ENCODE measurements at places on chromosomes 1 and 21. TPM values are rescaled to one million over a fixed set of nuclear protein-coding genes. Genes with fewer than 3 reads are reported as not detected.

SPRR2A gene
- not detected for total RNA-seq

GRCh38 chr1:119467857-119468668 is 38.9 kb upstream of the HSD3B1 start:
- H3K27ac ChIP-seq, result no peak overlapping the region
- peaks cover 11% of the 10 kb centered on the region for H3K27me3 ChIP-seq
- H3K4me3 ChIP-seq, result no peak overlapping the region
- no peak for DNase-seq

DNA sequence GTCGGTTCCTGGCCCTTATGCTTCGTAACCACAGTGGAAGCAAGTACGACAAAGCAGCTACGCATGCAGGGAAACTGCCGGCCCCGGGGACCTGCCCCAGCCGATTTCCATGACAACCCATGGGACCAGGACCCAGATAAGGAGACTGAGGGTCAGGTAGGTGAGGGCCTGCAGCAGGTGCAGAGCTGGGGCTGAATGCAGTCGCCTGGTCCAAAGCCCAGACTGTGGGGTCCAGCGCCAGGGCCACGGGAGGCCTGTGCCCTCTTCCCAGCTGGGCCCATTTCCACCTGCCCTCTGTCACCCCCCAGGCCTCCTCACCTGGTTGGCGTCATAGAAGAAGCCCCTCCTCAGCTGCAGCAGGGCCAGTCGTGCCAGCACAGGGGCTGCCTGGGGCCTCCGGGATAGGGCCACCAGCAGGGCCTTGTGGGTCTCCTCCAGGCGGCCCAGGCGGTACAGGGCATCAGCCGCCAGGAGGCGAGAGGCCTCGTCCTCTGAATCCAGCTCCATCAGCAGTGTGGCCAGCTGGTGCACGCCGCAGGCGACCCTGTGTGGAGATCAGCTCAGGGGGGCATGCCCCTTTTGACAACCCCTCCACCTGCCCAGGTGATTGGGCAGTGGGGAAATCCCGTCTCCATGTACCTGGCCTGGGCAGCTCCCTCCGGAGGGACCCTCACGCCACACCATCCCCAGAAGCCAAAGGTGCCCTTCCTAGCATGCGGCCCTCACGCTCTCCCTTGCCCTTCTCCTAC is 14.2 kb downstream of the TTC34 start:
- peaks cover 16% of the 10 kb centered on the region for H3K27me3 ChIP-seq
- no peaks in the 10 kb centered on the region for H3K36me3 ChIP-seq
- H3K27ac ChIP-seq, result no peak overlapping the region

DNA sequence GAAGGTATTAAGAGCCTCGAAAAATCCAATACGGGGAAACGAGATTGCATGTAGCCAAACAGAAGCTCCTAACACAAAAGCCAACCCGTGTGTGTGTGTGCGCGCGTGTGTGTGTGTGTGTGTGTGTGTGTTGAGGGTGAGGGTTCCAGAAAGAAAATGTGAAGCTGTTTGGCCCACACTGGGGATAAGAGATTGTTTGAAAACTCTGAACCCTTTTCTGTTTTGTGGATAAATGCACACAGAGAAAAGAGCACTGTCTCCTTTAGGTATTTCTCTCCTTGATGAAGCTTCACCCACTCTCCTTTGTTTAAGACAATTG is 1.9 kb downstream of the WLS start:
- no peak overlapping the region for H3K27ac ChIP-seq
- H3K36me3 ChIP-seq, result no peaks in the 10 kb centered on the region
- peaks cover 7% of the 10 kb centered on the region for H3K4me1 ChIP-seq
- no peak overlapping the region for H3K4me3 ChIP-seq
- no peak for DNase-seq

DNA sequence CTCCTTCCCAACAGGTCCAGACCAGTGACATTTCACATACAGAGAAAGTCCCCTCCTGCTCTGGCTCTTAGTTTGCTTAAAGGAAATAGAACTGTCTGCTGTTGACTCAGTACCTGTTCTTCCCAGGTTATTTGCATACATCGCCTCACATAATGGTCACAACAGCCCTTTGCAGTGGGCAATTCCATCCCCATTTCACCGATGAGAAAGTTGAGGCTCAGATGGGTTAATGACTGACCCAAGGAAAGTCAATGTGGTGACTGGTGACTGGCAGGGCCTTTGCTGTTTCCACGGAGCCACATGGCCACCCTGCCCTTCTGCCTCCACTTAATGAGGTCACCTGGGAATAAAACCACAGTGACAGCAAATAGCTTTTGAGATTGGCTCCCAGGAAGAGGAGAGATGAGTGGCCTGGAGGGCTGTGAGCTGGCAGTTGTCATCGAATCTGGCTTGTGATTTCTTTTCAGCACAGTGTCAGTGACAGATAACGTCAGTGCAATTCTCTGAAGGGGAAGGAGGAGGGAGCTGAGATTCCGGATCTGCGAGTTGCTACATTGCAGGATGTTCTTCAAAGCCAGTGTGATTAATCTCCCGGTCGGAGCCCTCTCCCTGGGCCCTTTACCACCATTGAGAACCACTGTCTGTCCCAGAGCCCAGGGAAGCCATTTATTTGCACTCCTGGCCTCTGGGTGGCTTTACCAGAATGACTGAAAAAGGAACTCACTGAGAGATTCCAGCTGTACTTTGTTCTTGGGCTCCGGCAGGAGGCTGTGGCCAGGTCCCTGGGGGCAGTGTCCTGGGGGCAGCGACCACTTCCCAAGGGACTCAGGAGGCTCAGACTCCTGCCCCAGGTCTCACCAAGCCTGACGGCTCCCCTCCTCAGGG is 117.2 kb downstream of the CNIH3 start:
- peaks cover 35% of the 10 kb centered on the region for H3K4me1 ChIP-seq
- peaks cover 15% of the 10 kb centered on the region for H3K27me3 ChIP-seq
- no peak for DNase-seq
- H3K36me3 ChIP-seq, result no peaks in the 10 kb centered on the region
- no peak overlapping the region for H3K4me3 ChIP-seq

- H3K4me3 ChIP-seq, result no peak overlapping the region
- no peaks in the 10 kb centered on the region for H3K36me3 ChIP-seq
- H3K4me1 ChIP-seq, result no peaks in the 10 kb centered on the region
- H3K27ac ChIP-seq, result no peak overlapping the region
- DNase-seq, result no peak
These were observed 763.1 kb downstream of the USP25 start for GRCh38 chr21:16492892-16493291.

DNA sequence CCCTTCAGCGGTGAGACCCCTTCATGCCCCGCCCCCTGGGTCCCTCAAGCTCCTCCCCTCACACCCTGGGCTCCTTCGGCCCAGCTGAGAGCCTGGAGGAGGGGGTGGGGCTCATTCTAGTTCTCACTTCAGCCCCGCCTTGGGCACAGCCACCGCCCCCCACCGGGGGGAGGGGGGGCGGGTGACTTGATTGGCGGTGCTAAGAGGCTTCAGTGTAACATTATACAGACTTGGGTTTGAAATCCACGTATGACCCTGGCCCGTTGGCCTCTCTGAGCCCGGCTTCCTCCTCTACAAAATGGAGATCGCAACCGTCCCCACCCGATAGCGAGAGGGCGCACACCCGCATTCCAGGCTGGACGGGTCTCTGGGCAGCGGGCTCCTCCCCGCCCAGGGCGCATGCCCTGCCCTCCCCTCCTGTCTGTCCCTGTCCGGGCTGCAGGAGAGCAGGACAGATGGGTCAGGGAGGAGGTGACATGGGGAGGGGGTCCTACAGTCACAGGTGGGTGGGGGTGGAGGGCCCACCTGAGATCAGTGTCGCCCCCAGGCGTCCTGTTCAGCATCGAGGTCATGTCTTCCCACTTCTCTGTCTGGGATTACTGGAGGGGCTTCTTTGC is 5.1 kb downstream of the CLCNKB start:
- DNase-seq, result no peak
- H3K4me3 ChIP-seq, result no peak overlapping the region
- no peaks in the 10 kb centered on the region for H3K4me1 ChIP-seq
- no peak overlapping the region for H3K27ac ChIP-seq
- no peaks in the 10 kb centered on the region for H3K36me3 ChIP-seq
- H3K27me3 ChIP-seq, result peaks cover 13% of the 10 kb centered on the region

LENEP gene
- total RNA-seq, result 1.8 TPM

- peaks cover 9% of the 10 kb centered on the region for H3K27me3 ChIP-seq
- no peaks in the 10 kb centered on the region for H3K4me1 ChIP-seq
- DNase-seq, result no peak
- H3K36me3 ChIP-seq, result no peaks in the 10 kb centered on the region
These were observed 10.9 kb downstream of the VWA5B1 start for GRCh38 chr1:20301463-20302107.

EPHA8 gene
- not detected for total RNA-seq

DNA sequence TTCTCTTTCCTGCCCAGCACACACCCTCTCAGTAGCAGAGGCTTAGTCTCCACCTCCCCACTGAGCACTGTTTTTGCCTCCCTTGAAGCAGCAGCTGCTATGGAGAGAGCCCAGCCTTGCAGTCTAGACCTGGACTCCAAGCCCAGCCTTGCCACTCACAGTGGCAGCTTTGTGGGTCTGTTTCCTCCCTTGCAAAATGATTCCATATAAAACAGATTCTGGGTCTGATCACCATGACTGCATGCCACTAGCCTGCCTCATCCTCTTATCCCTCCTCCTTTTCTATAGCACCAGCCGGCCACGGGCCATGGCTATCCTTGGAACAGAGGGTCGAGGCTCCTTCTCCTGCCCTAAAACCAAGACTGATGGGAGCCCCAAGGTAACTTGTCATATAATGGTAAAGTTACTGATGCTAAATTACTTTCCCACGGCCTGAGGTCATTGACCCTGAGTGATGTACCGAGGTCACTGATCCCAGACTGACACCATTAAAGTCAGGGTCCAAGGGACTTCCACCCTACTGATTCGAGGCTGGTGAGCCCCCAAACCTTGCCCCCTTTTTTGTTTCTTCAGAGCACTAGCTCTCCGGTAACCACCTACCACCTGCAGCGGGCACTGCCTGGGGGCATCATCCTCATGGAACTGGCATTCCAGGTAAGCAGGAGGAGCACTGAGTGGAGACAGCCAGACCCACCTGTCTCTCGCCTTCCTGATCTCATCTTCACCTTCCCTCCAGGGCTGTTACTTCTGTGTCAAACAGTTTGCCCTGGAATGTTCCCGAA is 7.9 kb downstream of the HYI start:
- H3K27me3 ChIP-seq, result no peaks in the 10 kb centered on the region
- no peaks in the 10 kb centered on the region for H3K4me1 ChIP-seq
- no peak overlapping the region for H3K4me3 ChIP-seq
- H3K27ac ChIP-seq, result no peak overlapping the region
- peaks cover 52% of the 10 kb centered on the region for H3K36me3 ChIP-seq
- DNase-seq, result no peak

TATDN3 gene
- total RNA-seq, result 14.4 TPM

GRCh38 chr1:221532071-221532773 is 209.7 kb downstream of the DUSP10 start:
- H3K27ac ChIP-seq, result no peak overlapping the region
- H3K4me3 ChIP-seq, result no peak overlapping the region
- no peak for DNase-seq
- no peaks in the 10 kb centered on the region for H3K36me3 ChIP-seq
- H3K27me3 ChIP-seq, result peaks cover 20% of the 10 kb centered on the region

- peaks cover 9% of the 10 kb centered on the region for H3K4me1 ChIP-seq
- no peak overlapping the region for H3K27ac ChIP-seq
- H3K4me3 ChIP-seq, result no peak overlapping the region
- no peak for DNase-seq
- H3K36me3 ChIP-seq, result peaks cover 2% of the 10 kb centered on the region
- peaks cover 23% of the 10 kb centered on the region for H3K27me3 ChIP-seq
These were observed 78.2 kb upstream of the TARDBP start for GRCh38 chr1:10934150-10934818.

DNA sequence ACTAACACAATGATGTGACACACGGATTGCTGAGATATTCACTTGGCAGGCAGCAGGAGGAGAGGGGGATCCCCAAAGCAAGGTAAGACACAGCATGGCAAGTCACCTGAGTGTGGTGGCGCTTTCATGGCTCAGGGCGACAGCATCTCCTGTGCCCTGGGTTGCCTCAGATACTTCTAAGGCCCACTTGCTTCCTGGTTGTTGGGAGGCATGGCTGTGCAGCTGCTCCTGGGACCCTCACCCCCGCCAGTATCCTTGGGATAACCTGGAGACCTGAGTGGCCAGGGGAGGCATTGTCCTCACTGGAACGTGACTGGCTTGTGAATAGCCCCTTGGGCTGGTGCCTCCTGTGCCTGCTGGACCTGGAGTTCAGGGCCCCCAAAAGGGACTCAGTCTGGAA is 69.8 kb downstream of the STUM start:
- no peak overlapping the region for H3K27ac ChIP-seq
- no peaks in the 10 kb centered on the region for H3K36me3 ChIP-seq
- H3K4me1 ChIP-seq, result no peaks in the 10 kb centered on the region
- DNase-seq, result no peak
- no peak overlapping the region for H3K4me3 ChIP-seq
